ENCODE measurements at places on chromosomes 16 and 17.

DNA sequence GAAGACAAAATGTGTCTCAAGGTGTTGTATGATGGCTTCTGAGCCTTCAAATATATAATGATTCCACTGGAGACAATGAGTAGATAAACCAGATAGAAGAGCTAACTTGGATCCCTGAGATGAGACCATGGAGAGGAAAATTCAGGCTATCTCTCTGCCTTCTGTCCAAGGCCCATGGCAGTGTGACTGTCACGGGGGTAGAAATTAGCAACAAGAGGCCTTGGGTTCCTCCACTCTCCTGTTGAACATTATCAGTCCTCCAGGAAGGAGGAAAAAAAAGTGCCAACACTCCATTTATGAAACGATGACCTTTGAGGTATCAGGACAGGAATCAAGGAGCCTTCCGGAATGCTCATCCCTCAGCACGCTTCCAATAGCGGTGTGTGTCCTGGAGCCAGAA, 75.2 kb downstream of the WWP2 start:
- DNase-seq: no peak

DNA sequence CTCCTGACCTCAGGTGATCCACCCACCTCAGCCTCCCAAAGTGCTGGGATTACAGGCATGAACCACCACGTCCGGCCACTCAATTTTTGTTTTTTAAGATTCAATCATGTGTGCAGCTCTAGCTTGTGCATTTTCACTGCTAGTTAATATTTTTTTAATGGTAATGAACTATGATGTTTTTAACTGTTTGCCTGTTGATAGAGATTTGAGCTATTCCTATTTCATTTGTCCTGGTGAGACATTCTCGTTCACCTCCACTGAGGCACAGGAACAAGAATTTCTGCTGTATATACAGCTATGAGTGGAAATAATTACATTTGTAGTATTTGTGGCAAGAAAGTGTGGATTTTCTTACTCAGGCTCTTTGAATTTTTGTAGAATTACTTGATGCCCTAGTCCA, 137.7 kb upstream of the MYOCD start:
- DNase-seq: no peak

DNA sequence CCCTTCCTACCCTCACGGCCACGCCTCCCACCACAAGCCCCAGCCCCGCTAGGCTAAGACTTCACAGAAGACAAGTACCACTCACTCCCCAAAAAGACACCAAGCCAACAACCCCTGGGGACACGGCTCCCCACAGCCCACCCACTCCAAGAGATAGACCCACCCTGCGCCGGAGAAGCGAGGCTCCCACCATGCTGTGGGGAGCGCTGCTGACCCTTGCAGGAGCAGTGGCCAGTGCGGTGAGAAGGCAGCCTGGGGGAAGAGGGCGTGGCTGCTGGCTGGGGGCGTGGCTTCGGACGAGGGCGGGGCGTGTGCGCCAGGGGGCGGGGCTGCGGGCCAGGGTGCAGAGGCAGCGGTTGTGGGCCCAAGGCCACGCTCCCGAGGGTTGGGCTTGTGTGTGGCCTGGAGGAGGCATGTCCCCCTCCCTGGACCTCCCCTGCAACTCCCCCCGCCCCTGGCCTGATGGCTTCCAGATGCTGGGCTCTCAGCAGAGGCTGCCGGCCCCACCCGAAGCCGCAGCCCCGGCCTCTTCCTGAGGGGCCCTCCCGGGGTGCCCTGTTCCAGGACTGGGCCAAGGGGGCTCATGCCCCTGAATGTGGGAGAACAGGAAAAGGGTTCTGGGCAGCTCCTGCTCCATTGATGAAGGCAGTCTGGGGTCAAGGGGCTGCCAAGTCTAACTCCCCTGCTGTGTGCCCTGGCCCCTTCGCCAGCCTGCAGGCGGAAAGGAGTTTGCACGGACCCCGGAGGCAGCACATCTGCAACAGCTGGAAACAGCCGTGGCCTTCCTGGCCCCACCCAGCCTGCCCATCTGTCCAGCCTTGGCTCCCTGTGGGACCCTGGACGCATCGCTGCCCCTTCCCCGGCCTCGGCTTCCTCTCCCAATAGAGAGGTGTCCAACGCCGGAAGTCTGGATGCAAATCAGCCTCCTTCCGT, 9.1 kb downstream of the TFAP4 start:
- DNase-seq: no peak

GRCh38 chr16:3129137-3130131, 5.4 kb upstream of the ZNF213 start:
- peak; percentile 62 for DNase-seq

- no peak for DNase-seq
Measured at GRCh38 chr17:81631482-81631881, 5.4 kb downstream of the NPLOC4 start.

DNA sequence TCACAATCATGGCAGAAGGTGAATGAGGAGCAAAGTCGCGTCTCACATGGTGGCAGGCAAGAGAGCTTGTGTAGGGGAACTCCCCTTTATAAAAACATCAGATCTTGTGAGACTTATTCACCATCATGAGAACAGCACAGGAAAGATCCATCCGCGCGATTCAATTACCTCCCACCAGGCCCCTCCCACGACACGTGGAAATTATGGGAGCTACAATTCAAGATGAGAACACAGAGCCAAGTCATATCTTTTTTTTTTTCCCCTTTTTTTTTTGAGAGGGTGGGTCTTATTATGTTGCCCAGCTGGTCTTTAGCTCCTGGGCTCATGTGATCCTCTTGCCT, 60.0 kb downstream of the RPTOR start:
- no peak for DNase-seq

GRCh38 chr16:31487720-31488467, 5.0 kb downstream of the SLC5A2 start:
- DNase-seq: peak; percentile 10

- no peak for DNase-seq
Measured at GRCh38 chr16:8660841-8661301, 13.5 kb upstream of the ABAT start.

- no peak for DNase-seq
Measured at GRCh38 chr16:55496509-55497145, 12.2 kb upstream of the LPCAT2 start.

- DNase-seq: no peak
Measured at GRCh38 chr17:35257208-35257659, 14.4 kb downstream of the SLFN5 start.

DNA sequence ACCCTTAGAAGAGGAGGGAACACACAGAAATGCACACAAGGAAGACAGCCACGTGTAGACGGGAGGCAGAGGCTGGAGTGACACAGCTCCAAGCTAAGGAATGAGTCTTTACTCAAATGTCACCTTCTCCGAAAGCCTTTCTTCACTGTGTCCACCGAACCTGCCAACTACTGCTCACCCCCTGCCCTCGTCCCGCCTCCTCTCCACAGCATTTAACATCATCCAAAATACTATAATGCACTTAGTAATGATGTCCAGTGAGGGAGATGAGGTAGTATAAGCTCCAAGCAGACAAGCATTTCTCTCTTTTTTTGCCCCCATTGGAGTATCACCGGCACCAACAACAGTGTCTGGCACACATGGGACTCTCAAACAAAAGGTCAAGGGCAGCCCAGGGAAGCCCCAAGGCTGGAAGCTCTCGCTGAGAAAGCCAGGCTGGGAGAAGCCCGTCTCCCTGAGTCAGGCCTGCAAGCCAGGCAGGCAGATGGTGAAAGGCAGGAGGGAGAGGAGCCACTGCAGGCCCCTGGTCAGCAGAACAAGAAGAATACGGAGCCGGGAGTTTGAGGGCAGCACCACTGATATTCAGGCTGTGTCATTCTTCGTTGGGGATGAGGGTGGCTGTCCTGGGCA, 25.9 kb downstream of the ZFHX3 start:
- no peak for DNase-seq

DNA sequence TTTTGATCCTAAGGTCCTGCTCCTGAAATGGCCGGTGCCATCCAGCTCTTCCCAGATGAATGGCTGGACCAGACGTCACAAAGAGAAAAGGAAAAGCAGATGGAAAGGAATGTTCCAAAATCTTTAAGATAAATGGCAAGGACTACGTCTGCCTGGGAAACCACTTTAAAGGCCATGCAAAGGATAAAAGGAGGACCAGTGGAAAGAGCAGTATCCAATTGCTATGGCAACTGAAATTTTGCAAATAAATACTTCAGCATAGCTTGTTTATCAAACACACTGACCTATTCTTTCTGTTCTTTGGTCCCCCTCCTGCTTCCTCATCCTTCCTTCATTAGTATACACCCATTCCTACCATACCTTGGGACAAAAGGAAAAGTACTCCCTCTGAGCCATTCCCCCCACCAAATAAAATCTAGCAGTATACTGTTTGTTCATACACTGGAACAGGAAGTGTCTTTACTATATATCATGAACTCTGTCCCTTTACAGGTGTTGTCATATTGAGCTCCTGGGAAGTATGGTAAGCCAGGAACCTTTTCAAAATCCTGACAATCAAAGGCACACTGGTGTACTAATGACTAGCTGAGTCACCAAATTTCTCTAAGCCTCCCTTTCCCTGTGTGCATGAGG, 37.2 kb upstream of the NUFIP2 start:
- DNase-seq: no peak

- DNase-seq: no peak
Measured at GRCh38 chr16:2149630-2150417, 1.4 kb downstream of the RAB26 start.

- DNase-seq: no peak
Measured at GRCh38 chr16:81767987-81768592, 11.0 kb upstream of the PLCG2 start.

- DNase-seq: no peak
Measured at GRCh38 chr16:27461483-27462171, 59.7 kb downstream of the IL21R start.

DNA sequence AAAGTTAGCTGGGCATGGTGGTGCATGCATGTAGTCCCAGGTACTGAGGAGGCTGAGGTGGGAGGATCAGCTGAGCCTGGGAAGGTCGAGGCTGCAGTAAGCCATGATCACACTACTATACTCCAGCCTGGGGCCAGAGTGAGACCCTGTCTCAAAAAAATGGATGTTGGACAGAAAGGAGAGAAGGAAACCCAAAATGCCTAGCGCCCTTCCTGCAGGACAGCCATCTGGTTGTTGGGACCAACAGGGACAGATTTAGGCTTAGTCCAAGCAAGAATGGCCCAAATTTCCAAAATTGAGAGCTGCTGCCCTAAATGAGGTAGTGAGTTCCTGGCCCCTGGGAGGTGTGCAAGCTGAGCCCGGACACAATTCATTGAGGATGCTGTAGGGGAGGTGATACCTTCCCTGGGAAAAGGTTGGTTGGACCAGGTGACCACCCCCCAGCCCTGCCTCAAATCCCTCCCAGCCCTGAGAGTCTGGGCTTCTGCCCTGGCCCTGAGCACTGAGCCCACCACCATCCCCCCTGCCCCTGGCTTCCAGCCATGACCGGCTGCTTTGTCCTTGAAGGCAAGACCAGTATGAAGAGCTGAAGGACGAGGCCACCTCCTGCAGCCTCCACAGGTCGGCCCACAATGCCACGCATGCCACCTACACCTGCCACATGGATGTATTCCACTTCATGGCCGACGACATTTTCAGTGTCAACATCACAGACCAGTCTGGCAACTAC, 35.1 kb downstream of the IL21R start:
- DNase-seq: no peak

Measured in amygdala (tissue), 56 donors.